ENCODE measurements at places on chromosomes 5 and 9. TPM values are rescaled to one million over a fixed set of nuclear protein-coding genes. Genes with fewer than 3 reads are reported as not detected.

DNA sequence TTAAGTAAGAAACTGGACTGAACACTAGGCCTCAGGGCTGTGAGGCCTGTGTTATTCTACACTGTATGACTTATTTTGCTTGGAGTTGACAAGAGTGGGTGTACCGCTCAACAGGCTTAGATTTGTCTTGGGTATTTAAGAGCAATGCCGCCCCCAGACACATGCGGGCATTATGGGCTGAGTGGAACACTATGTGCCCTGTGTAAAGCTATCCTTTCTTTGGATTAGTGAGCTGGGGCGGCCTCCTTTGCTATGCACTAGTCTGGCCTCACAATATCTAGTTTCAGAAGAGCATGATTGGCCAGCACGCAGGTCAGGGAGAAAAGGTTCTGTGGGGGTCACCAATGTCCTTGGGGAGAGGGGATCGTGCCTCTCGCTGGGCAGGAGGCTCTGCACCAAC lies 206.3 kb upstream of the GDNF start:
- H3K27ac ChIP-seq = no peak overlapping the region
- H3K36me3 ChIP-seq = no peaks in the 10 kb centered on the region
- H3K4me3 ChIP-seq = no peak overlapping the region
- no peak for DNase-seq
- H3K4me1 ChIP-seq = no peaks in the 10 kb centered on the region

- no peak overlapping the region for H3K4me3 ChIP-seq
- no peaks in the 10 kb centered on the region for H3K27me3 ChIP-seq
- H3K4me1 ChIP-seq = peaks cover 17% of the 10 kb centered on the region
- DNase-seq = no peak
- H3K36me3 ChIP-seq = peaks cover 16% of the 10 kb centered on the region
Measured at GRCh38 chr9:6977761-6978160, 220.0 kb downstream of the KDM4C start.

GRCh38 chr9:94085062-94085639 lies 887 bp downstream of the PTPDC1 start:
- H3K4me3 ChIP-seq = no peak overlapping the region
- no peaks in the 10 kb centered on the region for H3K27me3 ChIP-seq
- H3K36me3 ChIP-seq = peaks cover 7% of the 10 kb centered on the region
- H3K4me1 ChIP-seq = peaks cover 2% of the 10 kb centered on the region
- H3K27ac ChIP-seq = no peak overlapping the region
- DNase-seq = no peak

DNA sequence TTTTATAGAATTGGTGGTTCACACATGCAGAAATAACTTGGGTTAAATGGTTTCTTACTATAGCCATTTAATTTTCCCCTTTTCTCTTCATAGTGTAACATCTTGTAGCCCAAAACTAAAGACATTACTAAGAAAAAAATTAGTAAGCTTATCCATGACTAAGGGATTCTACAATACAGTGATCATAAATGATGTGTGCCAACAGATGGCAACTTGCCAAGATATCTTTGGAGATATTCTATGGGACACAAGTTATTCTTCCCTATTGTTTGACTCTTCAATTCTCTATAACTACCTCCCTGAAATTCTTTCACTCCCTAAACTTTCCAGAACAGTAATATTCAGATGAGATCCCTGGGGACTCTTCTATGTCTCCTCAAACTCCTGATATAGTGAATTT lies 580.6 kb downstream of the PTPRD start:
- H3K36me3 ChIP-seq = no peaks in the 10 kb centered on the region
- H3K27me3 ChIP-seq = no peaks in the 10 kb centered on the region
- DNase-seq = no peak
- no peak overlapping the region for H3K4me3 ChIP-seq
- no peaks in the 10 kb centered on the region for H3K4me1 ChIP-seq

- H3K4me3 ChIP-seq = no peak overlapping the region
- peaks cover 26% of the 10 kb centered on the region for H3K4me1 ChIP-seq
- no peaks in the 10 kb centered on the region for H3K27me3 ChIP-seq
- H3K36me3 ChIP-seq = peaks cover 3% of the 10 kb centered on the region
- no peak overlapping the region for H3K27ac ChIP-seq
Measured at GRCh38 chr9:76456202-76456926, 2.6 kb upstream of the GCNT1 start.

DNA sequence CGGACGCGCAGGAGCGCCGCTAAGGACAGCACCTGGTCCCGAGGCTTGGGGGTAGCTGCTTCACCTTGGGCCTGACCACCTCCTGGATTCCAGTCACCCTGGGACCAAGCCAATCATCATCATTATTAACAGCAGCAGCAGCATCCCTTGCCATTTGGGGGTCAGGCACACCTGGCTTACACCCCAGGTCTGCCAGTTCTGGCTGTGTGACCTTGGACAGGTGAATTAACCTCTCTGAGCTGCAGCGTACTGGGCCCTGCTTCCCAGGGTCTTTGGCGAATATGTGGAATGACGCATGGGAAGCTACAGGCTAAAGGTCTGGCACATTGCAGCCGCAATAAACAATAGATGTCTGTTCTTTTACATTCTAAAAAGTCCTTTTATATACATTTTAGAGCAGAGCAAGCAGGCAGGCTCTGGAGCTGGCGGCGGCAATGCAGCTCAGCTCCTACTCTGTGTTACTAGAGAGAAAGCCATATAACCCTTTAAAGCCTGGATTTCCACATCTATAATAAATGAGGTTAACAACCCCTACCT lies 97.8 kb upstream of the CPLX2 start:
- no peaks in the 10 kb centered on the region for H3K4me1 ChIP-seq
- peaks cover 40% of the 10 kb centered on the region for H3K27me3 ChIP-seq
- H3K27ac ChIP-seq = no peak overlapping the region
- H3K36me3 ChIP-seq = no peaks in the 10 kb centered on the region

DNA sequence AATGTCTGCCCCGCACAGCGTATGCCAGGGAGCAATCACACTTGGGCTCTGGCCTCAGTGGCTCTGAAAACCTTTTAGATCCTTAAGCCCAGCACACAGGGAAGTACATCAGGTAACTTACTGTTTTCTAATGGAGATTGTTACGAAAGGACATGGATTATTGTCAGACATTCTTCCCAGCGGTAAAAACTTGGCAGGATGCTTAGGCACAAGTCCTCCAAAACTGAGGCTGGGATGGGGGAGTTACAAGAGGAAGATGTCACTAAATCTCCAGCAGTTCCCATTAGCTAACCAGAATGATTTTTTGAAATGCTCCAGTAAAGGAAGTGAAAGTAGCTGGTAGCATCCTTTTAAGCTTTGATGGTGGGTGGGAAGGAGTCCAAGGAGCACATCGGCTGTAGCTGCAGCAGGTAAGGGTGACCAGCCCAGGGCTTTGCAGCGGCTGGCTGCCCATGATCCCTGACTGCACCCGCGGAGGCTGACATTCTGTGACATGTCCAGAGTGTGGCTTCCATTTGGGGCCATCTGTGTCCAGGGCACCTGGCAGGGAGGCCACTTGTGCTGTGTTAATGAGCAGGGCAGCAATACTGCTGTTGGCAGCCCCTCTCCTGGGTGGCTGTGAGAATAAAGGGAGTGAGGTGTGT lies 165.8 kb downstream of the GADD45G start:
- H3K36me3 ChIP-seq = no peaks in the 10 kb centered on the region
- DNase-seq = no peak
- no peak overlapping the region for H3K4me3 ChIP-seq
- no peak overlapping the region for H3K27ac ChIP-seq

DNA sequence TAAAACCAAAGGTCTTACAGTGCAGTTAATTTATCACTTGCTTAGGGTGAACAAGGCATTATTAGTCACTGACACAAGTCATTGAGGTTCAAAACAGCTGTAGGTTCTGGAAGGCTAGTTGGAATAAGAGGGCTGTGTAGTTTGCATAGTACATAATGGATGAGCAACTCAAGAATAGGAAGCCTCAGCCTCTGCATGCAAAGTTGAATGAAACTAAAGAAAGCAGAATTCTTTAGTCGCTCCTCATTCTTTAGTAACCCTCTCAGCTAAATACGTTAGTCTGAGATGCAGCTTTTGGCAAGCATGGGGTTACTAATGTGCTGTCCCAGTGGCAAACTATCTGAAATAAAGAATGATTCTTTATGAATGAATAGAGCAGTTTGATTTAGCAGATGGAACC lies 74.2 kb downstream of the ADGRV1 start:
- no peak for DNase-seq
- no peak overlapping the region for H3K4me3 ChIP-seq
- H3K27me3 ChIP-seq = peaks cover 5% of the 10 kb centered on the region
- H3K4me1 ChIP-seq = no peaks in the 10 kb centered on the region

GRCh38 chr5:45162974-45163373 lies 354.2 kb downstream of the MRPS30 start:
- no peaks in the 10 kb centered on the region for H3K36me3 ChIP-seq
- no peak overlapping the region for H3K27ac ChIP-seq
- H3K27me3 ChIP-seq = no peaks in the 10 kb centered on the region
- no peak overlapping the region for H3K4me3 ChIP-seq

DNA sequence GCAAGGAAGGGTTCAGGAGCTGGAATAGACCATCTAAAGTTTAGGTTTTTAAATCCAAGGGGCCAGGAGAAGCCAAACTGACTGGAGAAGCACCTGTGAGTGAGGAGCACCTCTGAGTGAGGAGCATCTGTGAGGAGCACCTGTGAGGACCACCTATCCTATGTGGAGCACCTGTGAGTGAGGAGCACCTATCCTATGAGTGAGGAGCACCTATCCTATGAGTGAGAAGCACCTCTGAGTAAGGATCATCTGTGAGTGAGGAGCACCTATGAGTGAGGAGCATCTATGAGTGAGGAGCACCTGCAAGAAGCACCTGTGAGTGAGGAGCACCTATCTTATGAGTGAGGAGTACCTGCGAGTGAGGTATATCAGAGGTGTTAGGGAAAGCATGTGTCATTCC lies 8.0 kb upstream of the OR1Q1 start:
- DNase-seq = no peak
- peaks cover 7% of the 10 kb centered on the region for H3K27me3 ChIP-seq
- no peaks in the 10 kb centered on the region for H3K4me1 ChIP-seq
- H3K27ac ChIP-seq = no peak overlapping the region
- no peaks in the 10 kb centered on the region for H3K36me3 ChIP-seq
- no peak overlapping the region for H3K4me3 ChIP-seq

DNA sequence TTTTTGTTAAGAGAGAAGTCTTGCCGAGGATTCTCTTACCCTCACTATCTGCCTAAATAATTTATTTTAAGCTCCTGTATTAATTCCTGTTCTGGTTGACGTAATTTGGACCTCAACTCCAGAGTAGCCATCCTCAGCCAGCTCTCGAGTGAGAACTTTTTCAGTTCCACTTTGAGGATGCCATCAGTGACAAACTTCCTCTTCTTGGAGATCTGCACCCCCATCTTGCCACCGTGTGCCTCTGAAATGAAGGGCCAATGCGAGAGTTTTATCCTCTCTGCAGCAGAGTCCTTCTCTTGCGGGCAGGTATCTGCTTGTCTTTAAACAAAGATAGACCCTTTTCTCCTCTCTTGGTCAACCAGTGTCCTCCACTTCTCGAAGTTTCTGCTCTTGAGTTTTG lies 19.5 kb upstream of the TMEM174 start:
- H3K27me3 ChIP-seq = peaks cover 80% of the 10 kb centered on the region
- H3K4me1 ChIP-seq = peaks cover 5% of the 10 kb centered on the region
- H3K4me3 ChIP-seq = no peak overlapping the region
- H3K27ac ChIP-seq = no peak overlapping the region

DNA sequence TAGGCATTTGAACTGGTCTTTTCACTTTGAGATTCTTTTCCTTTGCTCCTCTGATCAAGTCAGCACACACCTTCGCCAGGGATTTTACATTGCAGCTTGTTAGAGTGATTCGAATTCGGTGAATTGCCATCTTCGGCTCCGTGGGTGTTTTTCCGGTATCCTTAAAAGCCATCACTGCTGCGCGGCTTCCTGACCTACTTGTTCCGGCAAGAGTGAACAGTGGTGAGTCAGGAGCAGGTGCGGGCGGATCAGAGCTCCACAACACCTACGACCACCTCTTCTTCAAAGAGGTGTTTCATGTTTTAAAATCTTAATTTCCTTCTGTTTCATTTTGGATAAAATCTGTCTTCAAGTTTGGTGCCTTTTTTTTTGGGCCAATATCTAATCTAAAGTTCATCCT lies 134.6 kb downstream of the TMC1 start:
- H3K27me3 ChIP-seq = peaks cover 3% of the 10 kb centered on the region
- H3K4me3 ChIP-seq = no peak overlapping the region
- H3K4me1 ChIP-seq = no peaks in the 10 kb centered on the region
- DNase-seq = no peak
- no peaks in the 10 kb centered on the region for H3K36me3 ChIP-seq

- peak; percentile 51 for DNase-seq
- peaks cover 1% of the 10 kb centered on the region for H3K36me3 ChIP-seq
- H3K27ac ChIP-seq = no peak overlapping the region
Measured at GRCh38 chr5:171601266-171601881, 181.9 kb downstream of the FGF18 start.

DNA sequence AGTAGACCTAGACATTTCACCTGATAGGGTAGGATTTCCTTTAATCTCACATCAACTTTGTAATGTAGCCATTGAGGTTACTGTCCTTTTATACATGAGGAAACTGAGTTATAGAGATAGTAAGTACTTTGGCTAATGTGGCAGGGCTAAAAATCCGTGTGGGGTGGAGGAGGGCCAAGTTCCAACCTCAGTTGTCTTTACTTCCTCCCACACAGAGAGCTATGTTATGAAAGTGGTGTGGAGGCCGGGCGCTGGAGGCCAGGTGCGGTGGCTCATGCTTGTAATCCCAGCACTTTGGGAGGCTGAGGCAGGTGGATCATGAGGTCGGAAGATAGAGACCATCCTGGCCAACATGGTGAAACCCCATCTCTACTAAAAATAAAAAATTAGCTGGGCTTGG lies 173.3 kb downstream of the PALM2AKAP2 start:
- H3K4me1 ChIP-seq = peaks cover 44% of the 10 kb centered on the region
- H3K36me3 ChIP-seq = no peaks in the 10 kb centered on the region
- H3K27ac ChIP-seq = peak overlapping the region; percentile 22
- no peak overlapping the region for H3K4me3 ChIP-seq
- peaks cover 3% of the 10 kb centered on the region for H3K27me3 ChIP-seq

DNA sequence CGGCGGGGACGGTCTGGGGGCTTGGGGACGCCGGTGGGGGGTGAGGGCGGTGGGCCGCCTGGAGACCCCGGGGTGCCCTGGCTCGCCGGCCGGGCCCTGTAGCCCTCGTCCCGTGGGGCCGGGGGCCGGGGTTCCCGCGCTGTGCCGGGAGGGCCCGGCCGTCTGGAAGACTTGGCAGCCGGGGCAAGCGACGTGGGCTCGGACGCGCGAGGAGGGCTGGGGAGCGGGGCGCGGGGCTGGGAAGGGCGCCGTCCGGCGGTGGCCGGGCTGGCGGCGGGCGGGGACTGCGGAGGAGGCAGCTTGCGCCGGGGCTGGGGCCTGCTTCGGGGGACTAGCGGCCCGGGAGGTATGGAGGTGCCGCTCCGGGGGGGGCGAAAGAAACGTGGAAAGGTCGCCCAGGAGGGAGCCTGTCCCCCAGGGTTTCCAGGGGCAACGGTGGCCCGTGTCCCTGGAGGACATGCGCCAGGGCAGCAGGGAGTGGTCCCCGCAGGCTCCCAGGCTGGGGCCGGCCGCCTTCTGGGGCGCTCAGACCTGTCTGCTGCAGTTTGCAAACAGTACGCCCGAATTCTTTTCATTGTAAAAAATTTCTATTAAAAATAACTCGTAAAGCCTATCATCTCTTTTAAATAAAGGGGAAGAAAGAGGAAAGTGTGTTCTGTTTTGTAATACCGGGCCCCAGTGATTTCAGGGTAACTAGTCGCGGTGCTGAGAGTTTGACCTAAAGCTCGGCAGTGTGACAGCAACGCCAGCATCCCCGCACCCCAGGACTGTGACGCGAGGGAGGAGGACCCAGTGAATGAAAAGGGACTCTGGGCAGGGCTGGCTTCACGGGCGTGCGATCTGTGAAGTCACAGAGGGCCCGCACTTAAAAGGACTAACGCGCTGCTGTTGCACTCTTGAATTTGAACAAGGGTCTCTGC lies 752 bp upstream of the ANKH start:
- H3K36me3 ChIP-seq = peaks cover 4% of the 10 kb centered on the region
- peak; percentile 82 for DNase-seq

The PCDHAC1 gene
- not detected for total RNA-seq

The GEMIN5 gene
- 32.9 TPM for total RNA-seq

The SPATA9 gene
- total RNA-seq = not detected

The PCDH12 gene
- total RNA-seq = 0.80 TPM

The FABP6 gene
- not detected for total RNA-seq

The MARCOL gene
- total RNA-seq = not detected
